ENCODE measurements at places on chromosomes 2 and 18. TPM values are rescaled to one million over a fixed set of nuclear protein-coding genes. Genes with fewer than 3 reads are reported as not detected.

Gene IL1R1
- total RNA-seq, result 55.6 TPM

Gene ZBTB7C
- 10.8 TPM for total RNA-seq

Gene ALPP
- total RNA-seq, result not detected

GRCh38 chr2:148866091-148866490 is 8.9 kb upstream of the KIF5C start:
- no peaks in the 10 kb centered on the region for H3K27me3 ChIP-seq
- H3K4me1 ChIP-seq, result no peaks in the 10 kb centered on the region
- H3K27ac ChIP-seq, result no peak overlapping the region
- DNase-seq, result no peak

- no peaks in the 10 kb centered on the region for H3K36me3 ChIP-seq
- H3K27me3 ChIP-seq, result no peaks in the 10 kb centered on the region
- DNase-seq, result no peak
- no peak overlapping the region for H3K4me3 ChIP-seq
Measured at GRCh38 chr2:106547164-106547903, 60.2 kb downstream of the CD8B2 start.

GRCh38 chr2:111176867-111177266 is 56.2 kb downstream of the BCL2L11 start:
- DNase-seq, result no peak
- H3K36me3 ChIP-seq, result no peaks in the 10 kb centered on the region
- no peak overlapping the region for H3K27ac ChIP-seq
- no peaks in the 10 kb centered on the region for H3K4me1 ChIP-seq
- no peak overlapping the region for H3K4me3 ChIP-seq
- H3K27me3 ChIP-seq, result no peaks in the 10 kb centered on the region

GRCh38 chr2:195370167-195370943 is 286.7 kb upstream of the SLC39A10 start:
- H3K4me1 ChIP-seq, result no peaks in the 10 kb centered on the region
- H3K27me3 ChIP-seq, result no peaks in the 10 kb centered on the region
- no peak overlapping the region for H3K4me3 ChIP-seq
- no peaks in the 10 kb centered on the region for H3K36me3 ChIP-seq
- DNase-seq, result no peak
- no peak overlapping the region for H3K27ac ChIP-seq

DNA sequence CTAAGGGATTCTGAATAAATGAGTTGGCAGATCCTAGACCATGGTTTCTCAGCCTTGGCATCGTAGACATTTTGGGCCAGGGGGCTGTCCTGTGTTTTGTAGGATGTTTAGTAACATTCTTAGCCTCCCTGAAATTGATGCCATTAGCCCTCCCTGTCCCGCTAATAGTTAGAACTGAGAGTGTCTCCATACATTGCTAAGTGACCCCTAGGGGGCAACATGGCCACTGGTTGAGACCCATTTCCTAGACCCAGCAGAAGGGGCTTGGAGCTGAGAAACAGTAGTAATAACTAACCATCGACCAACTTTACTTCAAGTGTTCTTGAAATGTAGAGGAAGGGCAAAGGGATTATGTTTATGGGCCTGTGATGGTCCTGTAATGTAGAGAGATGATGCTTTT is 40.8 kb downstream of the KCMF1 start:
- no peaks in the 10 kb centered on the region for H3K36me3 ChIP-seq
- H3K27ac ChIP-seq, result no peak overlapping the region
- peaks cover 61% of the 10 kb centered on the region for H3K4me1 ChIP-seq
- H3K27me3 ChIP-seq, result no peaks in the 10 kb centered on the region
- no peak for DNase-seq
- no peak overlapping the region for H3K4me3 ChIP-seq

DNA sequence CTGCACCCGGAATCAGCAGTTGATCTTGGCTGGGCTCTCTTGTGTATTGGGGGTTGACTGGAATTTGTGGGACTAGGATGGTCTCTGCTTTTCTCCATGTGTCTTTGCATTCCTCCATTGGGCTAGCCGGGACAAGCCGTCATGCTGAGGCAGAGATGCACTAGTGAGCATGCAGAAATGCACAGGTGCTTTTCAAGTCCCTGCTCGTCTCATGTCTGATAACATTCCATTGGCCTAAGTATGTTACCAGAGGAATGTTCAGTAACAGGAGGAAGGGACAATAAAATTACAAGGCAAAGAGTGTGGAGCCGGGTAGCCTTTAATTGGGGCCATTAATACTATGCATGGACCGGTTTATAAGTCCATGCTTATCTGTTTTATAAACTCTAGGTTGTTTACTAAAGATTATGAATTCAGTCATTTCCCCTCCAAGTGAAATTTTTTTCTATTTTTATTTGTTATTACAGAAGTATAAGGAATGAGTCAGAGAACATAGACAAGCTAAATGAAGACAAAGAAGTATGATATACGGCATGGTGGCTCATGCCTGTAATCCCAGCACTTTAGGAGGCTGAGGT is 24.4 kb upstream of the AAK1 start:
- no peak overlapping the region for H3K4me3 ChIP-seq
- H3K4me1 ChIP-seq, result no peaks in the 10 kb centered on the region
- no peak overlapping the region for H3K27ac ChIP-seq
- H3K36me3 ChIP-seq, result no peaks in the 10 kb centered on the region
- H3K27me3 ChIP-seq, result no peaks in the 10 kb centered on the region
- no peak for DNase-seq

GRCh38 chr2:152815634-152816257 is 97.3 kb downstream of the ARL6IP6 start:
- no peaks in the 10 kb centered on the region for H3K27me3 ChIP-seq
- no peaks in the 10 kb centered on the region for H3K4me1 ChIP-seq
- no peak for DNase-seq
- H3K27ac ChIP-seq, result no peak overlapping the region
- H3K36me3 ChIP-seq, result no peaks in the 10 kb centered on the region

- H3K36me3 ChIP-seq, result no peaks in the 10 kb centered on the region
- H3K27me3 ChIP-seq, result no peaks in the 10 kb centered on the region
- DNase-seq, result no peak
- H3K27ac ChIP-seq, result no peak overlapping the region
Measured at GRCh38 chr2:158337018-158337417, 119.5 kb downstream of the CCDC148 start.

GRCh38 chr18:13477147-13477683 is 249.1 kb downstream of the FAM210A start:
- no peak for DNase-seq
- peaks cover 13% of the 10 kb centered on the region for H3K4me1 ChIP-seq
- H3K27me3 ChIP-seq, result no peaks in the 10 kb centered on the region
- H3K4me3 ChIP-seq, result no peak overlapping the region
- no peak overlapping the region for H3K27ac ChIP-seq
- H3K36me3 ChIP-seq, result no peaks in the 10 kb centered on the region
